Right atrium auricular region (tissue), 2 donors: ENCODE measurements at places on chromosomes 13 and 19.

GRCh38 chr19:13396250-13397080, 109.8 kb downstream of the CACNA1A start:
- no peak for DNase-seq

DNA sequence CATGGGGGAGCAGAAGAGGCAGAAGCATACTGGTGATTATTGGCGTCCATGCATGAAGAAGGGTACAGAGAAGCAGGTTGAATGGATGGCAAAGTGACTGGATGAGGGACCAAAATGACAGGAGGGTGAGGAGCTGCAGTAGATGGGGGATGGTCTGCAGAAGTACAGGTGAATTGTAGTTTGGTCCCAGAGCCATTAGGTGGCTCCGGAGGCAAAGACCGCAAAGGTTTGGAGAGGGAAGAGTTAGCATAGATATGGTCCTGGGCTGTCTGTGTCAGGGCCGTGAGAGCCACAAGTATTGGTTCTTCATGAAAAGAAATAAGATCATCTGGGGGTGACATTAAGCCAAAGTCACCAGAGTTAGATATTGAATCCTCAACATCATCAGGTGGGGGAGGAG, 59.0 kb upstream of the ZNF726 start:
- no peak for DNase-seq

GRCh38 chr19:46862503-46862834, 1.7 kb downstream of the ARHGAP35 start:
- DNase-seq, result no peak

- DNase-seq, result no peak
Observed at GRCh38 chr13:94120878-94121277, 358.6 kb downstream of the DCT start.

- no peak for DNase-seq
Observed at GRCh38 chr13:99796175-99796819, 175.3 kb downstream of the ZIC5 start.
